LoVo (cell line): ENCODE measurements at places on chromosomes 5 and 9.

GRCh38 chr5:60585618-60586017, 114.3 kb downstream of the DEPDC1B start:
- DNase-seq, result no peak

DNA sequence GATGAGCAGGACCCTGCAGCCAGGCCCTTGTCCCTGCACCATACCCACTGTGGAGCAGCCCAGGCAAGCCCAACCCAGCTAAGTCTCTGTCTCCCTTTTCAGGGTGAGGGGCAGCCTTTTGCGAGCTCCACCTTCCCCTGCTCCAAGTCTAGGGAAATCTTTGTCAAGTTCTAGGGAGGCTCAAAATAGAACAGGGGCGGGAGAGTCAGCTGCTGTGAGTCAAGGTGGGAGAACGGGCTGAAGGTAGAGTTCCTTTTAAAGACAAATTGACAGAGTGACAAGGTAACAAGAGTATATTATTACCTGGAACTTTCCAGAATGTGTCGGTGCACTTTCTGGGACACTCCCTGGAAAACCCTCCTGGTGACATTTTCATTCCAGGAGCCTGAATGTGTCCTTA, 64.7 kb downstream of the KCNT1 start:
- DNase-seq, result no peak

DNA sequence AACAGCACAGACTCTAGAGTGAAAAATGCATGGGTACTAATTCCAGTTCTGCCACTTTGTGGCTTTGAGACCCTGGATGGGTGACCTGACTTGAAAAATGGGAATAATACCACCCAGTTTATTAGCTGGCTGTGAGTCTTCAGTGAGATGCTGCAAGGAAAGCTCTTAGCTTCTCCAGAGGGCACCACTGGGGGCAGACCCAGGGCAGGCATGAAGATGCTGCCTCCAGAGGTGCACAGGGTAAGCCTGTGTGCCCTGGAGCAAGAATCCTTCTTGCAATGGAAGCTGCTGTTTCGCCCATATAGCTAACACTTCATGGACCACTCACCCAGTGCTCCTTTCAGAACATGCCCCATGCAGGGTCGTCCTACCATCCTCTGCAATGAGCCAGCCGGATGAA, 75.7 kb downstream of the C5orf15 start:
- DNase-seq, result no peak

DNA sequence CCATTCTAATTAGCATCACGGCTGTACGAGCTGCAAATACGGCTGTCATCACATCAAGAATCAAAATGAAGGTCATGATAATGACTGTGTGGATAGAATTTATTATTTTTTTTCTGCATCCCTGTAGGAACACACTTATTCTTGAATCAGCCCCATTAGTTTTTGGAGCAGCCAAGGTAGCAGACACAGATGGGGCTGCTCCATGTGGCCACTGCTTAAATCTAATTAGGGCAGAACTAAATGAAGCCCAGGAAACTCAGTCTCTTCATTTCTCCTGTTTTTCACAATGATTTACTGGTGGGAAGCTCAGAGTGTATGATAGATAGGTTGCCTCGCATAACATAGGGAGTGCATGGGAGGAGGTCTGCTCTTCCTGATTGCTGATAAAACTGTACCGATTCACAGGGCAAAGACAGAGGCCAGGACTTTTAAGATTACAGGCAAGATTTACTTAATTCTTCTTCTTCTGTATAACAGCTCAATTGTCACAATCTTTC, 275.5 kb downstream of the GLIS3 start:
- no peak for DNase-seq

GRCh38 chr5:3010301-3010952, 258.9 kb upstream of the IRX2 start:
- DNase-seq, result no peak
